COLO829 (cell line): ENCODE measurements at places on chromosomes 7 and 10.

- no peak for DNase-seq
Measured at GRCh38 chr7:147196481-147196880, 1079.9 kb downstream of the CNTNAP2 start.

DNA sequence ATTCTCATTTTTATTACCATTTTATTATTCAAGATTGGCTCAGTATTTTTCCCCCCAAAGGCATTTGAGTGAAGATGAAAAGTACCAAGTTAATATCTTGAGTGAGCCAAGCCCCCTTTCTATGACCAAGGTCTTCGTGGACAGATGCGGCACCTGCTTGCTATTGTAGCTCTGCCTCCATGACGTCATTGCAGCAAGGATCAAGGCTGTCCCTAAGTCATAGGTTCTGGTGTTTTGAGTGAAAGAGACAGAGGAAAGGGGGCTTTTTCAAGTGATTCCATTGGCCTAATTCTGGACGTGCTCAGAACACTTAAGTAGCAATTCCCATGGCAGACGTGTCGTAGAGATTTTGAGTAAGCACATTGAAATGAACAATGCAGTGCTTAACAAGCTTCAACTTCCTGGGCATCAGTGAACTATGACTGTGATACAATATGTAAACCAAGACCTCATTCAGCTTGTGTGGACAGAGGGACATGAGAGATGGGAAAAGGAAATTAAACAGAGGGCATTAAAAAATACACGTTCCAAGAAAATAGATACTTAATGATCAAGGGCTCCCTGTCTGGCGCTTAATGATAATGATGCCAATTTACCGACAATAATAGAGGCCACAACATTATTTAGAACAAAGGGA, 248.7 kb upstream of the NPVF start:
- DNase-seq, result no peak

DNA sequence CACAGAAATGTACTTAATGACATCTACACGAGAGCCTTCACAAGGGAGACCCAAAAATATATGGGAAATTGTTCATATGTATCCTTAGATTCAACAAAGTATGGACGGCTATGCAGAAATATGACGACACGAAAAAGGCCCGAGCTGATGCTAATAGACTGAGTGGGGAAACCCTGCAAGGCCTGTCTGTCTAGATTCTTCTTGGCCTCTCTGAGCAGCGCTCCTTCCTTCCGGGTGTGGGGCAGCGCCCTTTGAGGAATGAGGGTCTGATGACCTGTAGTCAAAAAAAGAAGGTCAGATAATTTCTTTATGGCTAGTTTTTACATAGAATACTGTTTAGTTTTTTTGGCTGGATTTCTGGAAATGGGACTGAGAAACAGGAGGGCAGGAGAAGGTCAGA, 192.8 kb upstream of the AKR1E2 start:
- no peak for DNase-seq

- no peak for DNase-seq
Measured at GRCh38 chr10:418226-418625, 271.2 kb downstream of the DIP2C start.

DNA sequence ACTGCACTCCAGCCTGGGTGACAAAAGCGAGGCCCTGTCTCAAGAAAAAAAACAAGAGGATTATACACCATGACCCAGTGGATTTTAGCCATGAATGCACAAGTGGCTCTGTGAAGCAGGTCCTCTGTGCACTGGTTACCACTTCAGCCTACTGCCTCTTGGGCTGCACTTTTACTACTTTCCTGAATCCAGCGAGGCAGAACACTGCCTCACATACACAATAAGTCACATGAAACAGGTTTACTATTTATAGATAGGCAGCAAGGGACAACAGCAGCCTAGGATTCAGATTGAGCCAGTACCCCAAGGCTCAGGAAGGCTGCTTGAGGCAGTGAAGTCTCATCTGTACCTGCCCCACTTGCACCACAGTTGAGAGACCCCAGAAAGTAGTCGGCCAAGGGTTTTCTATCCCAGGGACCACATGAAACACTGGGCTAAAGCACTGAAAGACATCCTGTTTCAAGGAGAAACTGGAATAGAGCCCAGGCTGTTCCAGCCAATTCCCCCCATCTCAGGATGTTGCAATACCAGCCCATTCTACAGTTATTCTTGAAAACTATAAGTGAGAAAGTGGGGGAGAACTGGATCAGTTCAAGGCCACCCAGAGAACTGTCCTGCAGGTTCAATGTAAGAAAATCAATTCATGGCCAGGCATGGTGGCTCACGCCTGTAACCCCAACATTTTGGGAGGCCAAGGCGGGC, 10.3 kb upstream of the OGDH start:
- no peak for DNase-seq

DNA sequence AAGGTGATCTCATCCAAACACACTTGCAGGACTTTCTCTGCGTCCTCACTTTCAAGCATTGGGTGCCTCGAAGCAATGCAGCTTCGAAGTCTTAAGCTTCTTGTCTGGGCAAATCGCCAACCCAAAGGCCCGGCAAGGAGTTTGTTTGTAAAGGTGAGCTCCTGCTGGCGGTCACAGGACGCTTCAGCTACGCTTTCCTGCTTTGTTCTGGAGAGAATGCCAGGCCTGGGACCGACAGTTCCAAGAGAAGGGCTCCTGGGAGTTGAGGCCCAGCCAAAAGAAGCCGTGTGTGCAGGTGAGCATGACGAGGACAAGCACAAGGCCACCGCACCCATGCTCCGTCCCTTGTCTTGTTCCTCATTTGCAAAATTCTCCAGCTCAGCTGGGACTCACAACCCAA, 106.6 kb upstream of the DOCK1 start:
- no peak for DNase-seq

- DNase-seq, result no peak
Measured at GRCh38 chr10:59682986-59683937, 26.4 kb downstream of the SLC16A9 start.

DNA sequence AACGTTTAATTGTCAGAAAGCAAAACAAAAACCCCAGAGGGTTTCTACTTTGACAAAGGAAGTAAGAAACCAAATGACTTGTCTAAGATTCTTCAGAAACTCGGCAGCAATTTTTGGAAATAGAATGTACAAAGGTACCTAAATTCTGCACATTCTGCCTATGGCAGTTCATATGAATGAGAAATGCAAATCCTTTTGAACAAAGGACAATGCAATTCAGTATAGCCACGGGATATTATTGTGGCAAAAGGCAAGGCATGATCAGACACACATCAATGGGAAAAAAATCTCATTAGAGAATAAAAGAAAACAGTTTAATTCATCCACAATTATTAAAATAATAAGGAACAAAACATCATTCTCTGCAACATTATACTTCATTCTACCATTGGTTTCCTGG, 93.4 kb downstream of the SEMA3C start:
- no peak for DNase-seq

- no peak for DNase-seq
Measured at GRCh38 chr10:121741248-121741792, 143.1 kb upstream of the FGFR2 start.

- no peak for DNase-seq
Measured at GRCh38 chr10:31820096-31820495, 108.5 kb downstream of the ARHGAP12 start.

DNA sequence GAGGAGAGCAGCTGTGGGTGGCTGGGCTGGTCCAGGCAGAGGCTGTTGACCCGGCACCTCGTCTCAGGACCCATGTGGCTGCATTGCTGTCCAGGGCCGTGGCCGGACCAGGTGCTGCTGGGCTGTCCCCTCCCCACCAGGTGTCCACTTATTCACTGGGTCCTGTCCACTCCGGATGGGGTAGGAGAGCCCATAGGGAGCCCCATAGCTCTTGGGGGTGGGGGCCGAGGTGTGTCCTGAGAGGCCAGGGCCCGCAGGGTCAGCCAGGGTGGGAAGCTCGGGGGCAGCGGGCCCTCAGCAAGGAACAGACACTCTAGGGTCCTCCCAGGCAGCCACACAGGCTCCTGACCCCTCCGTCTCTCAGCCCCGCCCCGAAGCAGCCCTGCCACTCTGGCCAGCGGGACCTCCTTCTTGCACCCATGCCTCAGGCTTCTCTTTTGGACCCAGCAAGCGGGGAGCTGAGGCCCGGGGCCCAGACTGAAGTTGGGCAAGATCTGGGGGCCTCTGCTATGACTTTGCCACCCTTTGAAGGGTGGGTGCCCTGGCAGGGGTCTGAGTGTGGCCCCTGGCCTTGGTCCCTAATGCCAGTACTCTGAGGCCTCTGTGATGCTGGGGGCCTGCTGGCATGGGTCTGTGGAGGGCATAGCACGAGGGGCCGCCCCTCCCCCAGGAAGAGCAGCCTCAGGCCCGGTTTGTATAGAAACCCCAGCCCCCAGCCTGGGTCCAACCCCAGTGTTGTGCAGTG, 86.4 kb downstream of the NKX6-2 start:
- DNase-seq, result no peak

DNA sequence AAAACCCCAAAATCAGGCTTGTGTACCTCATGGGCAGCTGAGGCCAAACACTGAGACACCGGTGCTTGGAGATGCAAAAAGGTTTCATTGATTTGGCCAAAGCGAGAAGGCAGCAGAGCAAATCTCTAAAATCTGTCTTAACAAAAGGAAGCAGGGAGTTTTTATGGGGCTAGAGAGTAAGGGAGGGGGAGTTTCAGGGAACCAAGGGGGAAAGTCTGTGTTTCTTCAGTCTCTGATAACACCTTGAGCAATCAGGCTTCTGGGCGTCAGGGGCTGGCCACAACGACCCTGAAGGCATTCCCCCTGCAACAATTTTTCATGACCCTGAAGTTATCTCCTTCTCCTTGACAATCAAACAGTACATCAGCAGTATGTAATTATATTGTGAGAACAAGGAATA, 2.7 kb upstream of the ZNF786 start:
- no peak for DNase-seq

DNA sequence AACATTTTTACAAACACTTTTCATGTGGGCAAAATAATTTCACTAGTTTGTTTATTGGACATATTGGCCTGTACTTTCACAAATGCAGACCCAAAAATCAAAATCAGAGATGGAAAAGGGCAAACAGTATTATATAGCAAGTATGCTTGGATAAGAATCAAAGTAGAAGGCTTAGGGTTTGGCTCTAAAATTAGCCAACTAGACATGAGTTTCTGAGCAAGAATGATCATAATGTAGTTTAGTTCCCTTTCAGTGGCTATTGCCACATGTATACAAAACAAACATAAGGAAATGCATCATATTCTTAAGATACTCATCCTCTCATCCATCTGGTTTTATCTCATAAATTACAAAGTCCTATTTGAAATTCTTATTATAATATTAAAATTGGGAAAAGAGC, 132.5 kb downstream of the IMMP2L start:
- DNase-seq, result no peak

GRCh38 chr7:114949231-114949630, 27.3 kb downstream of the MDFIC start:
- no peak for DNase-seq

- no peak for DNase-seq
Measured at GRCh38 chr10:14010769-14011574, 319.8 kb downstream of the FRMD4A start.

DNA sequence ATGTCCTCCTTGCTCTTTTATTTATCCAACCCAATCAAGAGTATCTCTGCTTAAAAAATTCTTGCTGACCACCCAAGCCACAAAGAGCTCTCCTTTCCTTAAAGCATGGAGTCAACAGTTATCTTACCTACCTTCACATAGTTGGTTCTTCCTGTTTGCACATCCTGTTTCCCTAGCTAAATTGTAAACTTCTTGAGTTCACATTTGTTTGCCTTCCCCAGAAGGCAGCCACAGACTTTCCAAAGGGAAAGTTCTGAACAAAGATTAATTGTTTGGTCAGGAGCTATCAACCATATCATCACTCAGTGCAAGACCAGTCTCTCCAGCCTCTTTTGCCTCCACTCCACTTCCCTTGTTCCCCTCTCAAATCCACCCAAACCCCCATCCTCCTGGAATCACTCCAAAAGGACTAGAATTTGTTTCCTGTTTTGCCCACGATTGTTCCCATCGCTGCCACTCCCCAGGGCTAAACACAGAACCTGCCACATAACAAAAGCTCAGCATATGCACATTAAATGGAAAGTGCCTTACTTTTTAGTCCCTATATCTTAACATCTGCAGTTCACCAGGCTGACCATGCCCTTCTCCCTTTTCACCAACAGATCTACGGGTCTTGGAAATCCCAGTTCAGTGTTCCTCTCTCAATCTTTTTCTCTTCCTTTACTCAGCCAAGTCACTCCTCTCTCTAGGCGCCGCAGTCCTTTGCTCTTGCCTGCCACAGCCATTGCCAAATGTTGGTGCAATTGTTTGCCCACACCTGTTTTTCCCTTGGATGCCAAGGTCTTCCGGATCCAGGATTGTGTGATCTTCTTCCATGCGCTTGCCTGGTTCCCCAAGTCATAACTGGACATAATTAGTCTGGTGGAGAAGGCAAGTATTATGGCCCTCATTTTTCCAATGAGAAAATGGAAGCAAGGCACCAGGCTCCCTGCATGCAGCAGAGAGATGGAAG, 265.5 kb downstream of the KCNMA1 start:
- DNase-seq, result peak; percentile 54

- DNase-seq, result no peak
Measured at GRCh38 chr10:128274938-128275337, 148.7 kb upstream of the MKI67 start.

GRCh38 chr7:138563808-138564207, 103.7 kb downstream of the TRIM24 start:
- DNase-seq, result no peak

DNA sequence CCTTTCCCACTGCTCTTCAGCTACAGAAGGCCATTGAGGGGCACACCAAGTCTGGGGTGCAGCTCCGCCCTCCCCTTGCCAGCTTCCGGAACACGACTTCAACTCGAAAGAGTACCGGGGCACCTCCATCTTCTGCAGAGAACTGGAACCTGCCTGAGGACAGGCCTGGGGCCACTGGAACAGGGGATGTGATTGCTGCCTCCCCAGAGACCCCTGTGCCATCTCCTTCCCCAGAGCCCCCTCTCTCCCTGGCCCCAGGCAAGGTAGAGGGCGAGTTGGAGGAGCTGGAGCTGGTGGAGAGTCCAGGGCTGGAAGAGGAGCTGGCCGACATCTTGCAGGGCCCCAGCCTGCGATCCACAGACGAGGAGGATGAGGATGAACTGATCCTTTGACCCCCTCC, 10.9 kb downstream of the FAM131B start:
- no peak for DNase-seq

DNA sequence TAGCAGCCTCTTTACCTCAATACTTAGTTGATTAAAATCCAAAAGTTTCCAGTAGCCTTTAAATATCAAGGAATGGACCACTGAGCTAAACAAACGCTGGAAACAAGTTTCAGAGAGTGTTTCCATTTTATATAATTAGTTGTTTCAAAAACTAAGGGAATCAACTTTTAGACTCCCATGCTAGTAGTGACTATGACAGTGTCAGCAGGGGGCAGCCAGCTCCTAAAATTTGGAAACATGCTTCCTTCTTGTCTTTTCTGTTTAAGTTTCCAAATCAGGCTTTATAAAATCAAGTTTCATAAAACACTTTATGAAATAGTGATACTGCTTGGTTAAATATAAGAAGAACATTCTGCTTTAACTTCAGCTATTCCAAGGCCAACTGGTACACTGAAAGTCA, 138.2 kb upstream of the TMEM229A start:
- peak; percentile 42 for DNase-seq
